Neural progenitor cell (in vitro differentiated cells): ENCODE measurements at places on chromosomes 3 and 15. TPM values are rescaled to one million over a fixed set of nuclear protein-coding genes. Genes with fewer than 3 reads are reported as not detected.

DNA sequence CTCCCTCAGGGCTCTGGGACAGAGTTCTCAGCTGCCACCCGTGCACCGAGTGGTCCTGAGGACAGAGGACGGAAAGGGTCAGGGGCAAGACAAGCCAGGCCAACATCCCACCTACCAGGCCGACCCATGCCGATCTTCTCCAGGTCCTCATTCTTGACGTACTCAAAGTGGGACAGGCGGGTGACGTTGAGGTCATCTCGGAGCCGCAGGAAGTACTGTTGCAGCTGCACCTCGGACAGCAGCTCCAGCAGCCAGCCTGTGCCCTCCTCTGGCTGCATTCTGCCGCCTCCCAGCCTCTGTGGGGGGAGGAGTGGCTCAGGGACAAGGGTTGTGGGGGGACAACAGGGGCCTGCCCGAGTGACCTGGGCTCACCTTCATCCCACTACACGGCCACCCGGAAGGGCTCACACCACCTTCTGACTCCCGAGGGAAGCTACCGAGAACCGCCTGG, 20.0 kb downstream of the TNK2 start:
- H3K4me1 ChIP-seq = peaks cover 48% of the 10 kb centered on the region
- no peak for DNase-seq
- H3K4me3 ChIP-seq = no peak overlapping the region
- no peaks in the 10 kb centered on the region for H3K36me3 ChIP-seq

DNA sequence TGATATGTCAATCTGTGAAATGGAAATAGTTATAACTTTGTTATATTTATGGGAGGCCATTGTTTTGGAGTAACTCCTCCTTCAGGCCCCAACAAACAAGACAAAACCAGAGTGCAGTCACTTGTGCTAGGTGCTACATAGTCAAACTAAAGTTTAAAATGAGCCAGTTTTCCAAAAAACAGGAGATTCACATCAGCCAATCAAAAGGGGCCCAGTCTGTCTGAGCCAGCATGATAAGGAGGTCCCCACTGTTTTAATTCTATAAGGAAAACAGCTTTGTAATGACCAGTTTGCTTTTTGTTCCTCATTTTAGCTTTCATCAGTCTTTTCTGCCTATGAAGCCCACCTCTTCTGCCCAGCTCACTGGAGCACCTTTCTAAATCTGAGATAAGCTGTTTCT, 94.7 kb upstream of the SLC7A14 start:
- DNase-seq = no peak
- no peaks in the 10 kb centered on the region for H3K4me1 ChIP-seq
- H3K36me3 ChIP-seq = no peaks in the 10 kb centered on the region
- H3K4me3 ChIP-seq = no peak overlapping the region
- H3K27me3 ChIP-seq = no peaks in the 10 kb centered on the region

- DNase-seq = no peak
- H3K27ac ChIP-seq = no peak overlapping the region
- H3K4me3 ChIP-seq = no peak overlapping the region
- H3K4me1 ChIP-seq = peaks cover under 1% of the 10 kb centered on the region
Measured at GRCh38 chr3:42658771-42659390, 5.4 kb downstream of the ZBTB47 start.

DNASE1L3 gene
- total RNA-seq = not detected in 2 replicates

DNA sequence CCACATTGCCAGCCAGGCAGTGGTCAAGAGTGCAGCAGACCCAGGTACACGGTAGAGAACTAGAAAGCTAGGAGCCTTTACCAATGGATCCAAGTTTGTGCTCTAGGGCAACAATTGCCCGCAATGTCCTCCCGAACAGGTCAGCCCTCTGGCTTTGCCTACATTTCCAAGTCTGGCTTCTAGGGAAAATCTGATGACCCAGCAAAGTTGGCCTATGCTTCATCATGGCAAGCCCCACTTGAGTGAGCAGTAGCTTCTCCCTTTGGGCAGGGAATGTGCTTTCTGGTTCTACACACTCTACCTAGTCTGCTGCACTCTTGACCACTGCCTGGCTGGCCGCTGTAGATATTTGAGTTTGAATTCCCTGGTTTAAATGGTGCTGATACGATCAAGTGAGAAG, 361.6 kb upstream of the NR2F2 start:
- H3K36me3 ChIP-seq = no peaks in the 10 kb centered on the region
- peaks cover 7% of the 10 kb centered on the region for H3K4me1 ChIP-seq
- no peak overlapping the region for H3K4me3 ChIP-seq
- no peak for DNase-seq
